Foreskin fibroblast (primary cell): ENCODE measurements at places on chromosomes 11 and 22.

DNA sequence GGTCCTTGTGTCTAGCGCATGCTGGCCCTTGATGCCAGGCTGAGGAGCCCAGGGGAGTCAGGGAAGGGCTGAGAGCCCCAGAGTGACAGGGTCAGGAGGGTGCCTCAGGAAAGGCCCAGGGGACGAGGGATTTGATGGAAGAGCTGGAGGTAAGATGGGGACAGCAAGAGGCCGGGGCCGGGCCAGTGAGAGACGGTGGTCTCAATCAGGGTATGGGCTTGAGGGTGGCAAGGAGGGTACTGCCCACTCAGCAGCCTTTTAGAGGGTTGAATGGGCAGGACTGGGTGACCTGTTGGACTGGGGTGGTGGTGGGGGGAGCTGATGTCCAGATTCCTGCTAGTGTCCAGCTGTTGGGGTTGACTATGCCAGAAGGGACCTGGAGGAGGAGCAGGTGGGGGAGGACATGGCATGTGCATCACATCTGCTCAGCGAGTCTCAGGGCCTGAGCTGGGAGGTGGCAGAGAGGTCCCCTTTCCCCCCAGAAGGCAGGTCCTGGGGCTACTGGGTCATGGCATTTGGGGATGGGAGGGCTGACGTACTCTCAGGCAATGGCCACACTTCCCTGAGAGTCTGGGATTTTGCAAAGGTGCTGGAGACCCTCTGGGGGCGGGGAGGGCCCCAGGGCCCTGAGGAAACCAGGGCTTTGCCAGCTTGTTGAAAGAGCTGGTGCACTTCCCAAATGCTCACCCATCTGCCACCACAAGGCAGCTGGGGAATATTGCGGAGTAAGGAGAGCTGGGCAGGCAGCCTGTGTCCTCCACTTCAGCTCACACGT is 18.4 kb downstream of the MYO7A start:
- no peak for DNase-seq

- DNase-seq = peak; percentile 41
These were observed 38.0 kb upstream of the APLNR start for GRCh38 chr11:57274904-57275498.

GRCh38 chr11:57772562-57772961 is 11.0 kb downstream of the CTNND1 start:
- DNase-seq = no peak

DNA sequence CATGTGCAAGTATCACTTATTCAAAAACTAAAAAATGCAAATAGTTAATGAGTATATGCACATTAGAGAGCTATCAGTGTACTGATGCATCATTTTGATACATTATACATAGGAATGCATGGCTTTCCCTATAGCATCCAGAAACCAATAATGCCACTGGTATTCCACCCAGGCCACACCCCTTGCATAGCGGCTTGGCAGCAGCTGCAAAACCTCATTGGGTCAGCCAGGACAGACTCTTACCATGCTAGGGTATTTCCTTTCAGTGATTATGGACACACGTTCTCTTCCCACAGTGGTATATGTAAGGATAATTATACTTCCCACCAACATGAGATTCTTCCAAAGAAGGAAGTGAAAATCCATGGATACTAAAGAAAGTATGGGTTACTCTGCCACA is 145.9 kb upstream of the PITPNB start:
- DNase-seq = no peak

DNA sequence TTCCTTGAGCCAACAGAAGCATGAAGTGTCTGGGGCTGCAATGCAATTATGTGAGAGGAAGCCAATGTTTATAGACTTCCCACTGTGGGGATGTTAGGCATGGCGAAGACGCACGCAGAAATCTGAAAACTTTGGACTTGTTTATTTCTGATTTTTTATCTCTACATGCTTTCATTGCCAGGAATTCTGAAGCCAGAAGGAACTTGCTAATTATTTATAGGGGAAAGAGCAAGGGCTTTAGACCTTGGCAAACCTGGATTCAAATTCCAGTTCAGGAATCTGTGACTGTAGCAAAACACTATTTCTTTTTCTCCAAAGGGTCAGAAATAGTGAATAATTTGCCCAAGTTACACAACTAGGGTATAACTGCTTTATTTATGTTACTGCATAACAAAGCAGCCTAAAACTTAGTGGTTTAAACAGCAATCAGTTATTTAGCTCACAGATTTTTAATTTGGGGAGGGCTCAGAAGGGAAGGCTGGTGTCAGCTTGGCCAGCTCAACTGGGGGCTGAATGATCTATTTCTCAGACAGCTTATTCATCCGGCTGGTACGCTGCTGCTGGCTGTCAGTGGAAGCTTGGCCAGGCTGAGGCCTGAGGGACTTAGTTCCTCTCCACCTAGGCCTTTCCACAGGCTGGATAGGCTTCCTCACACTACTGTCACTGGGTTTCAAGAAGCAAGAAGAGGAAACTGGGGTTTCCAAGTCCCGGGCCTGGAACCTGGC is 1.9 kb upstream of the OR6Q1 start:
- DNase-seq = no peak

DNA sequence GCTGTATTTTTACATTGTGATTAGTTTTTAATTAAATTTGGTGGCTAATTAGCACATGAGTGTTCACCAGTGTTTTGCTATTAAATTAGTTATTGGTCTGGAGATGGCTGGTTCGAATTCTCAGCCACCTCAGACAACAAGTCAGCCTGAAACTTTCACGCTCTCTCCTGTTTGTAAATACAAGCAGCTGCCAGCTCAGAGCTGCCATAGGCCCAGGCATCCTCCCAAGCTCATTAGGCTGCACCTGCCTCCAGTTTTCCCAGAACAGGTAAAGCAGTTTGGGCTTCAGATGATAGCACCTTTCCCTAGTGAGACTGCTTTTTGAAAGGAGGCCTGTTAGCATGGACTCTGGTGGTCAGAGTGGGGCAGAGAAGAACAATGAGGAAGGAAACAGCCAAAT is 156.8 kb downstream of the NAV2 start:
- DNase-seq = no peak

DNA sequence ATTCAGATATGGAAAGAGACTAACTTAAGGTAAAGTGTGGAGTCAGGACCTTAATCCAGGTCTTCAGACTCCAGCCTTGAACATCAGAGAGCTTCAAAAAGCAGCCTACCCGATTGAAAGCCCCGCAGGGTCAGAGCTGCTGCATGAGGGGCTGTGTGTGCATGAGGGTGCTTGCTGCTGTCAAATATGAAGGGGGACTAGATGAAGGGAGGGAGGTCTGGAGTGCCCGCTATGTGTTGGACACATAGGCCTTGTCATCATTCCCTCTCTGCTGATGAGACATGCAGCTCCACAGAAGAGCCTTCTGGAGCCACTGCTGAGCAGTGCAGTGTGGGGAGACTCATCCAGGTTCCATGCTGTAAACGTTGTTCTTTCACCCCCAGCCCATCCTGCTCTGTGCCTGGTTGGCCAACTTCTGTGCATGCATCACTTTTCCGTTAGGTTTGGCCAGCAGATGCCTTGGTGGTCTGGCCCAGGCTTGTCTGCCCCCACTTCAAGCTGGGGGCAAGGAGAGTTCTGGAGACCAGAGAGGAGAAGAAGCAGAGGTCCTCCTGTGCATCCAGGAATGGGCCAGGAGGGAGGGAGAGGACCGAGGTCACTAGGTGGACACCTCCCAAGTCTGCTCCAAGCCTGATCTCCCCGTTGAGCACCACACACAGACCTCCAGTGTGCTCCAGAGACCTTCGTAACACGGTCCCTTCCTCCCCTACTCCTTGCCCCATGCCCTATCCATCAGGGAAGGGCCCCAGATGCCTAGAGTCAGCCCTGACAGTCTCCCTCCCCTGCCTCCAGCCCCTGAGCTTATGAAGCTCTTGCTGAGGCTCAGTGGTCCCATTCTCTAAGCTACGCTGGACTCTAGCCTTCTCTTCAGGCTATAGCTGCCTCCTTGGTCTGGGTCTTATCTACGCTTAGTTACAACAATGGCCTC is 32.0 kb downstream of the LRRC32 start:
- DNase-seq = no peak

- no peak for DNase-seq
These were observed 10.3 kb downstream of the CD5 start for GRCh38 chr11:61112575-61112974.

GRCh38 chr11:12222055-12222792 is 111.8 kb downstream of the MICAL2 start:
- no peak for DNase-seq

- peak; percentile 60 for DNase-seq
These were observed 7.0 kb downstream of the FXYD2 start for GRCh38 chr11:117817368-117818040.

DNA sequence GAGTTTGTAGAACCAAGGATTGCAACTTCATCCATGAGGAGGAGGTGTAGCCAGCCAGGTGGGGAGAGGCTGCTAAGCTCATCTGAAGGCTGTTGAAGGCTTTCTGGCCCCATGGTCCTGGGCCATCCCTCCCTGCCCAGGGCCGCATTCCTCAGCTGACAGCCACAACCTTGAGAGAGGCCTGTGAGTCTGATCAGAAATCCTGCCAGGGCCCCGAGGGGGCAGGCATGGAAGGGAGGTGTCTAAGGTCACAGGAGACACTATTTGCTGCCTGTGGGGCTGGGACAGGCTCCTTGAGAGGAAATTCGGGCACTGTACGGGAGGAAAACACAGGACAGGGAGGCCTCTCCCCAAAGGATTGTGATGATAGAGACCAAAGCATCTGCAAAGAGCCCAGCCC is 88.1 kb upstream of the IGLL5 start:
- DNase-seq = no peak

DNA sequence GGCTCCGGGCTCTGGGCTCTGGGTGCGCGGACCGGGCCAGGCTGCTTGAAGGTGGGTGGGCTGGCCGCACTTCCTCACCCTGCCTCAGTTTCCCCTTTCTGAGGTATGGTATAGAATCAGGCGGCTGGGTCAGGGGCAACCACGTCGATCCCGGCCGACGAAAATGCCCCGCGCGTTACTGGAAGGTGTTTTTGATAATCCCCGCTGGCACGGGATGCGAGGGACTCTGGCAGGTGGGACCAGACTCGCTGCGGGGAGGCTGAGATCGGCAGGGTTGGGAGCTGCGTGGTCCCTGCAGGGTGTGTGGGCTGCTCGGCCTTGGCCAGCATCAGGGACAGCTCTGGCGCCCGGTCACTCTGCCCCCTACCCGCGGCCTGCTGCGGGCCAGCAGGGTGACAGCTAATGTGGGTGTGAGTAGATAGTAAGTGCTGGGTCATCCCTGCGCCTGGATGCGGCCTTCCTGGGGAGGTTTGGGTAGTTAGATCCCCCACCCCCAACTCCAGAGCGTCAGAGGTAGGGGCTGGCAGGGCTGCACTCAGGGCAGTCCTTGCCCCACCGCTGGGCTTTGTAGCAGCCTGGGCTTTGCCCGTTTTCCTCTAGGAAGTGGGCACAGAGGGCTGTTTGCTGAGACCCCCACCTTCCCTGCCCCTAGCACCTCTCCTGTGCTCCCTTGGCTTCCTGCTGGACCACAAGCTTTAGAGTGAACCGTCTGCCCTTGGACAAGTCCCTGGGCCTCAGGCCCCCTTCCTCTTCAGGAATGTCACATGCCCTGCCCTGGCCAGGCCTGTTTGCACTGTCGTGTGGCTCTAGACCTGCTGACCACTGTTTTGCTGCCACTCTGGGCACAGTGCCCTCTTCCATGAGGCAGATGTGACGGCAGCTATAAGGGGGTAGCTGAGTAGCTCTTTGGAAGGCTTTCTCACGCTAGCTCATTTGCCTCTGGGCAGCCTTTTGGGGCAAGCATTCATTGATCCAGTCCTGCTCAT is 579 bp downstream of the TANGO2 start:
- peak; percentile 78 for DNase-seq

GRCh38 chr22:22698263-22698750 is 53.9 kb downstream of the GGTLC2 start:
- no peak for DNase-seq

DNA sequence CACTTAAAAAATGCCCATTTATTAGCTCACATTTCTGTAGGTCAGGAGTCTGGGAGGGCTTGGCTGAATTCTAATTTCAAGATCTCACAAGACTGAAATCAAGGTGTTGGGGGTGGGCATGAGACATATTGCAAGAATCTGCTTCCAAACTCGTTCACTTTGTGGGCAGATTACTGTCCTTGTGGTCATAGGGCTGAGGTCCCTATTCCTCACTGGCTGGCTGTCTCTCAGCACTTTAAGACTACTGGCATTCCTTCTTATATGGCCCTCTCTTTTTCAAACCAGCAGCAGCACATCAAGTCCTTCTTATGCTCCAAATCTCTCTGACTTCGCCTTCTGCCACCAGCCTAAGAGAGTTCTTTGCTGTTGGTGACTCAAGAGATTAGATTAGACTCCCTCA is 27.8 kb upstream of the MYOD1 start:
- DNase-seq = no peak

GRCh38 chr11:326842-327580 is 6.4 kb upstream of the IFITM3 start:
- DNase-seq = peak; percentile 74

DNA sequence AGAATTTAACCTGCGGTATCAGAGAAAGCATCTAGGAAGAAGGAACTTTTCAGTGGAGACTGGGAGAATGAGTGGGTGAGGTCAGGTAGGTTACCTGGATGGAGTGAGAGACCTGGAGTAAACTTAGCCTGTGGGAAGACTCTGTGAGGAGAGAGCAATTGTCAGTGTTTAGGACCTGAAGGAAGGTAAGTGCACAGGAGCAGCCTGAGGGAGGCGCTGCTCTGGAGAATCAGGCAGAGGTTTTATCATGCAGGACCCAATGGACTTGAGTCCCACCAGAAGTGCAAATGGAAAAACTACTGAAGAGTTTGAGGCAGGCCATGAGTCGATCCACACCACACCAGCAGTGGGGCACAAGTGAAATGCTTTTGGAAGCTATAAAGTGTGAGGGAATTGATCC is 10.6 kb upstream of the IFTAP start:
- no peak for DNase-seq

DNA sequence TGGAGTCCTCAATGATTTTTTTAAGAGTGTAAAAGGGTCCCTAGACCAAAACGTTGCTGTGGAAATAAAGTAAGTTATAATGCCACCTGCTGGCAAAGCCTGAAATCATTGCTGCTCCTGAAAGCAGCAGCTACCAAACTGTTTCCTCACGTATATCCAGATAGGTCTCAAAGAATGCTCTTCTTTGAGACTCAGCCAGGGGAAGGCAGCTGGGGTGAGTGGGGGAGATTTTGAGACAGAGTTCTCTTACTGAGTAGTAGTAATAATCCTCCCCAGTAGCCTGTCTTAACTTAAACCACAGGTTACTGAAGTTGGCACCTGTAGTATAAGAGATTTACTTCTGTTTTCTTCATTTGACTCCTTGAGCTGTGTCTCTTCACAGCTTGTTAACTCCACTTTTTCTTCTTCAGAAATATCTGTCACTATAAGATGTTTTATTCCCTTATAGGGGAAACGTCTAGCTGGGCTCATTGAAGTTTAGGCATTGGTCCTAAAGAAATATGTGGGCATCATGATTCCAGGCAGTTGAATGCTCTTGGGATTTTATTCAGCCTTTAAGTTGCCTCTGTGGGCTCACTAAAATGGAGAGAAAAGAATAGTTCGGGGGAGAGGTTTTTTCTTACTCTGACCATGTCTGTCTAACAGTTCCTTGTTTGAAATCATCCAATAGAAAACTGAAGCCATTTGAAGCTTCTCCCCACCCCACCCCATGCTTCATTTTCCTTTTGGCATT is 77.9 kb downstream of the BTBD10 start:
- DNase-seq = peak; percentile 73

- DNase-seq = no peak
These were observed 13.5 kb upstream of the LRP5 start for GRCh38 chr11:68298659-68299516.
